ENCODE measurements at places on chromosomes 2 and 18. TPM values are rescaled to one million over a fixed set of nuclear protein-coding genes. Genes with fewer than 3 reads are reported as not detected.

- DNase-seq: no peak
These were observed 281.0 kb upstream of the HS6ST1 start for GRCh38 chr2:128599700-128600099.

- DNase-seq: no peak
These were observed 49.9 kb upstream of the DAPL1 start for GRCh38 chr2:158745067-158745865.

DNA sequence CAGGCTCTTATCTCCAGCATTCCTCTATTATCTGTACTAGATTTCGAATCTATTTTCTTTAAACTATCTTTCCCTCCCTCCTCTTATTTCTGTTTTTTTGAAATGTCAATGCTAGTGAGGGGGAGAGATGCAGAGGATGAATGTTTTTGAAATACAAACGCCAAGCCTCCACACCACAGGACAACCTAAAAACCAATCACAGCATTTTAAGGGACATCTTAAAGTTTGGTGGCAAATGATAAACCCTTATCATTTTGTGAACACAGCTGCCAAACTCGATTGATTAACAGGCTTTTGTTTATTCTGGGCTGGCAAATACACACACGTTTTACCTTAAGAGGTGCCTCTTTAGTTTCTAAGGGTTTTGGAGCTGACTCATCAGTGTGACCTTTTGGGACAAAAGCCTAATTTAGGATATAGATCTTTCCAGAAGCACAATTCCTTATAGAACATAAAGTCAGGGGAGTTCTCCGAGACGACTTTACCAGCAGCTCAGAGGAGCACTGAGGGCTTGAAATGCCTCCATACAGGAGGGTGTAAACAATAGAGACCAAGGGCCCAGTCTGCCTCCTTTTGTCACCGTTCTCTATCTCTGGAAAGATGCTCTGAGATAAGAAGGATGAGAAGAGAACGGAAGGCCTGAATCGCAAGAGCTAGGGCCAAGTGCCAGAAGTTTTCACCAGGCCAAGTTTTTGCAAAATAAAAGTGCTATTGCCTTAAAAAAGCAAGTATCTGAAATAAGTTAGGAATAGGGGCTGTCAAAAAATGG lies 4.2 kb upstream of the MEIS1 start:
- no peak for DNase-seq

GRCh38 chr2:1683297-1683696 lies 61.0 kb downstream of the PXDN start:
- no peak for DNase-seq

- no peak for DNase-seq
These were observed 56.8 kb upstream of the HS6ST1 start for GRCh38 chr2:128375454-128375853.

- no peak for DNase-seq
These were observed 28.4 kb downstream of the NFATC1 start for GRCh38 chr18:79424008-79424565.

Gene KCNG3
- total RNA-seq: 7.1 TPM

Gene SFTPB
- total RNA-seq: not detected

Gene SAG
- not detected for total RNA-seq

Gene BOLL
- not detected for total RNA-seq

All from SJSA1 (cell line).